ENCODE measurements at places on chromosomes 11 and 22.

DNA sequence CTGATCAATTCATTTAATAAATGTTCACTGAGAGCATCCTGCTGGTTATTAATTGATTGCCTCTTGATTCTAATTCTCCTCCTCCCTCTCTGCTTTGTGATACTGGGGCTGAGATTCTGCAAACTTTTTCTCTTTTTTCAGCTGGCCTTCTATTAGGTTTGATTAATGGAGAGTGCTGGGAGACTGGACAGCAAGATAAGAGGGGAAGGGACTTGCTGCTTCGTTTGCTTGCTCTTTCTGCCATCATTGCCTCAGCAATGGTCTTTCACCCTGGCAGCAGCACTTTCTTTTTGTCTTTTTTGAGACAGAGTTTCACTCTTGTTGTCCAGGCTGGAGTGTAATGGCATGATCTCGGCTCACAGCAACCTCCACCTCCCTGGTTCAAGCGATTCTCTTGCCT lies 7.1 kb downstream of the DNHD1 start:
- DNase-seq = no peak

GRCh38 chr11:69697861-69698260 lies 6.0 kb downstream of the FGF19 start:
- no peak for DNase-seq

DNA sequence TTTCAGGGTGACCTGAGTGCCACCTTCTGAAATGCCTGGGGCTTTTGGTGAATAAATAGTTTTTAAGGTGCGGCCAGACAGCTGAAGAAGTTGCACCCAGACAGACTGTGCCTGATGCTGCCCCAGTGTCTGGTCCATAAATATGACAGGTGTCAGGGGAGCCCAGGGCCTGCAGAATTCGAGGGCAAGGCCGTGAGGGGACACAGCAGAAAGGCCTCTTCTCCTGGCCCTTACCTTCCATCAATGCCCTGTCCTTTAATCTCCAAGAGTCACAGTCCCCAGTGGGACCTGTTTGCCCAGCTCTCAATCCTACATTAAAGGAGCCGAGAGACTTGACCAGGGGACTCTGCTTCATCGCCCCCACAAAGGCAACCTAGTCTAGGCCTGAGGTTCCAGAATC lies 45.7 kb downstream of the NAT10 start:
- DNase-seq = no peak

DNA sequence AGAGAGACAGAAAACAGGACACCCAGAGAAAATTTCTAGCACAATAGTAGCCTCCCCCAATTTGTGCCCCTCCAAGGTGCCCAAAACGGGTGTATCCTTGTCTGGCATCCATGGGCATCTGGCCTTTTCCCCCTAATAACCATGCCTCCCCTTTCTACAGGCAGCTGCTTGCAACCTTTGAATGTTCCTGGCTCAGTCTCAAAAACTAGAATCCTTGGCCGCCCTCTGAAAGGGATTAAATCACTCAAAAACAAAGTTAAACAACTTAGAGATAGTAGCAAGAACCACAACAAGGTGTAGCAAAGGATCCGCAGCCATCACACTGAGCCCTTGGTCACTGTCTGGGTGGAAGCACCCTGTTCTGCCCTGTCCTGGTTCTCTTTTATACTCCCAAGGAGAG lies 105.6 kb downstream of the MN1 start:
- no peak for DNase-seq

- DNase-seq = no peak
Measured at GRCh38 chr11:75543806-75544205, 18.1 kb upstream of the GDPD5 start.

GRCh38 chr11:107999759-108000455 lies 8.8 kb upstream of the CUL5 start:
- no peak for DNase-seq

- no peak for DNase-seq
Measured at GRCh38 chr11:19677381-19678080, 35.1 kb upstream of the NAV2 start.

DNA sequence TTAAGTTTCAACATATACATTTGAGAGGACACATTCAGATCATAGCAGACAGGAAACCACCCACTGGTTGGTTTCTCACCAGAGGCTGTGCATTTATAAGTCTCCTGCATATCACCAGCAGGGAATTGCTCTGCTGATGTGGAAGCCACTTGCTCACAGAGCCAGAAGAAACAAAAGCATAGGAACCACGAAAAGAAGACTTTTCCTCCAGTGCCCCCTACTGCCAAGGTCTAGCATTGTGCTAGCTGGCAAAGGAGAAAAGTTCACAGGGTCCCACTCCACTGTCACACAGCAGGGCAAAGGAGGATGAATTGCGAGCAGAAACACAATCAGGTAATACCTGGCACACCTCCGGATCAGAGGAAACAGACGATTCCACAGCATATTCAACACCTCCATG lies 28.9 kb upstream of the ISX start:
- DNase-seq = no peak

DNA sequence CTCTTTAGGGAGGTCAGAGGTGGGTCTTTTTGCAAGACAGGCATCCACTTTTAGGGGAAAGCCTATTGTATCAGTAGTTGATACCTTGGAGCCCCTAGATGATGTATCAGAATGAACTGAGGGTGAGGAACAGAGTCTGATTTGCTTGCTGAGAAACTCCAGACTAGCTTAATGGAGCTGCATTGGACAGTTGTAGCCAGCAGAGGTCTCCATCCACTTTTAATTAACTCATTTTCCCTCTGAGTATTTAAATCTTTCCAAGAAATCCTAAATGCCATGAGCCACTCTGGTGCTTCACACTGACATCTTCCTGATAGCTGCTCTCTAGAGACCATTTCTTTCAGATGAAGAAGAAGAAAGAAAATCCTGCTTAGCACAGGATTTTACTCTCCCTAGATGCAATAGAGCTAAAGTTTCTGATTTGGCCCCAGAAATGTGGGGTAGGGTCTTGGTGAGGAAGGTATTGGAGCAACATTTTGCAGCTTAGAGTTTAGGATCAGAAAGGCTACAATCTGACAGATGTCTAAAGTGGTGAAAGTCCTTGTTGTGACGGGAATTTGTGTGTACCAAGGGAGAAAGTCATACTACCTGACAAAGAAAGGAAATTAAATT lies 38.0 kb downstream of the EXT2 start:
- no peak for DNase-seq

DNA sequence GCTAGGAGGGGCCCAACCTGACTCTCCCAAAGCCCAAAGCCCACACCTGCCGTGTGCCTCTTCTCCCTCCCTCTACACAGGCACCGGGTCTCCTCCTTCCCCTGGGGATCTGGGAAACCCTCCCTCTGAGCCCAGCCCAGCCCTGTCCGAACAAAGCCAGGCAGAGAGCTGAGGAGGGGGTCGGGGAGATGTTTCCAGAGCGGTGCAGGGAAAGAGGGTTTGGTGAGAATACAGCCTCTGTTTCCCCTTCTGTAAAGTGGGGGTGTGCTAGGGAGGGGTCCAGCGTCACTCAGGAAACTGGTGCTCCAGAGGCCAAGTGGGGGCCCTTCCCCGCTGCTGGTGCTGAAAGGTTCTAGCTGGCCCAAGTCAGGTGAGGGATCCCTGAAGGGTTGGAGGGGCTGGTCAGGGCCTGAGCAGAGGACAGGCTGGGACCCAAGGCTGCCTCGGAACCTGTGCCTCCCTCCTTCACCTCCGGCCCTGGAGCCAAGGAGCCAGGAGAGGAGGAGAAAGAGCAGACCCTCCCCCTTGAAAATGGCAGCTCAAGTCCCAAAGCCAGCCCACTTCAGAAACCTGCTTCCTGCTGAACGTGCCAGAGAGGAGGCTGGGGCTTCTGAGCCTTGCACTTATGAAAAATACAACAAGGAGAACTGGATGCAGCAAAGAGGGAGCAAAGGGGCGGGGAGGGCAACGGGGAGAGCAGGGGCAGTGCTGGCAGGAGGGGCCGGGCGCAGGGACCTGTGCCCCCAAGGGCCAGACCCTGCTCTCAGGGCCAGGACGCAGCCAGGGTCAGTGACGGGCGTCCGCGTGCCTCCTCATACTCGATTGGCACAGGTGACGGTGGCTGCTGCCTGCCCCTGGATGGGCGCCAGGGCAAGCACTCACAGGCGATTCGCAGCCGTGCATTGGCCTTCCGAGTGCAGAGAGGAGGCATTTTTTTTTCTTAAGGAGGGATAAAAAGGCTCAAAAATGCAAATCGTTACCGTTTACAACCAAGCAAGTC lies 43.2 kb downstream of the MACROD1 start:
- DNase-seq = no peak

- no peak for DNase-seq
Measured at GRCh38 chr22:21094911-21095772, 49.4 kb downstream of the LRRC74B start.
